ENCODE measurements at places on chromosomes 13 and 19. TPM values are rescaled to one million over a fixed set of nuclear protein-coding genes. Genes with fewer than 3 reads are reported as not detected.

GRCh38 chr13:87923753-87924152, 252.6 kb downstream of the SLITRK5 start:
- DNase-seq: no peak

DNA sequence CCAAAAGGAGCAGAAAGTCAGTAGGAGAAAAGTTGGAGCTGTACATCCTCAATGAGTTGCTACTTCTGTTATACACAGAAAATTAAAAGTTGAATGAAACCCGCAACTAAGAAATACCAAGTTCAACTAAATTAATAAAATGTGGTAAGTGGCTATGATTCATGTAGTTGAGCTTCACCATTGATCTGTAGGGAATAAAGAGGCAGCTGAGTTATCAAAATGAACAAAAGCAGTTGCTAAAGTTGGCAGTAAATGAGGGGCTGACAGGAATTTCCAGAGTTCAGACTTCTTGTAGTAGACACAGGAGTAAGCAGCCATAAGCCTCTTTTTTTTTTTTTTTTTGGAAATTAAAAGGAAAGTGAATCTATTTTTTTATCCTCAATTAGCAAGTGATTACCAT, 234.6 kb downstream of the POSTN start:
- no peak for DNase-seq

DNA sequence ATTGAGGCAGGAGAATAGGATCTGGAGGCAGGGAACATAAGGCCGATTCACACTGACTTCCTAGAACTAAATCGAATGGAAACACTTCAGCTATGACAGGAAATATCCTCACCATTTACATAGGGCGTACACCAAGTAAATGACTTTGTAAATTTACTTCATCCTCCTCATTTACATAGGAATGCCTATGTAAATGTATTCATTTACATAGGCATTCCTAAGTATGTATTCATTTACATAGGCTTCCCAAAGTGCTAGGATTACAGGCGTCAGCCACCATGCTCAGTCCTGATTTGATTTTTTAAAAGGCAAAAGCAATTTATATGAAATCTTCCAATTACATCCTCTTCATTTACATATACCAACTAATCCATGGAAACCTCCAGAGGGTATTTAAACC, 133.1 kb upstream of the RFC3 start:
- DNase-seq: no peak

DNA sequence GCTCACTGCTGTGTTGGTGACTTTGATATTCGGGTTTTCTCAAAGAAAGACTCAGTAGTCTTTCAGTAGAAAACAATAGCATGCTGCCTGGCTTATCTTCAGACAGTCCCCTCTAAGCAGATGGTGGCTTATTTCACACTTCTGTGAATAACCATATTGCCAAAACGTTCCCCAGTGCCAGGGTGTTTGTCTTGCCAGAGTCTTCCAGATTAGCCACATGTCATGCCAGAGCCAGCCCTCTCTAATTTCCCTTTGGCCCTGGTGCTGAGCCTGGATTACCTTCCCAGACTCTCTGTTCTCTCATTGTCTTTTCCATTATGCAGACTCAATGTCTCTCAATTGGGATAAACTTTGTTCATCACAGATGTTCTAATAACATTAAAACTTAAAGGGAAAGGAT, 488.0 kb upstream of the ATXN8OS start:
- no peak for DNase-seq

- DNase-seq: peak; percentile 100
Measured at GRCh38 chr19:44587963-44588770, 25.2 kb upstream of the IGSF23 start.

DNA sequence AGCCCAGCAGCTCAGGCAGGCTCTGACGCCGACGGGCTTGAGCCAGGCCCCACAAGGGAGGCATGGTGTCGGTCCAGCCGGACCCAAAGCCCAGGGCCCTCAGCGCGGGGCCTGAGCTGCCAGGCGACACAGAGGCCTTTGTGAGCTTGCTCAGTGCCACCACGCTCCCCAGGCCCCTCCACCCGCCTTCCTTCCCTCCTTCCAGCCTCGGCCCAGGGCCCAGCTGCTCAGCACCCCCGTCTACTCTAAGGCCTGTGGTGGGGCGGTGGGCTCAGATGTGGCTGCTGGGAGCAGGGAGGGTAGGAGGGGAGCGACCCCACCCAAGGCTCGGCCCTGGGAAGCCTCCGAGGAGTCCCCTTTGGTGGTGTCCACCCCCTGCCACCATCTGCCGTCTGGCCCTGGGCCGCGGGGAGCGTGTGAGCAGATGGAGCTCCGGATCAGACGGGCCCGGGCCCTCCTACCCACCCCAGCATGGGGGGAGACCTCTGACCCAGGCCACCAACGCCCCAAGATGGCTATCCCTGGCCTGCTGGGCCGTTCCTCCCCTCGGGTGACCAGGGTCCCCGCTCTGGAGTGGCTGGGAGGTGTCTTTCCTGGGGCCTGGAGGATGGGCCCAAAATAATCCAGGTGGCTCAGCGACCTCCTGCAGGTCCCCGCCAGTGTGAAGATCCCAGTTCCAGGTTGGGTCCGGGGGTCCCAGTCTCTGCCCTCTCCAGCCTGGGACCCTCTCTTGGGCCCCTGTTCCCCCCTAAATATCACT, 7.8 kb downstream of the ZBTB7A start:
- DNase-seq: no peak

DNA sequence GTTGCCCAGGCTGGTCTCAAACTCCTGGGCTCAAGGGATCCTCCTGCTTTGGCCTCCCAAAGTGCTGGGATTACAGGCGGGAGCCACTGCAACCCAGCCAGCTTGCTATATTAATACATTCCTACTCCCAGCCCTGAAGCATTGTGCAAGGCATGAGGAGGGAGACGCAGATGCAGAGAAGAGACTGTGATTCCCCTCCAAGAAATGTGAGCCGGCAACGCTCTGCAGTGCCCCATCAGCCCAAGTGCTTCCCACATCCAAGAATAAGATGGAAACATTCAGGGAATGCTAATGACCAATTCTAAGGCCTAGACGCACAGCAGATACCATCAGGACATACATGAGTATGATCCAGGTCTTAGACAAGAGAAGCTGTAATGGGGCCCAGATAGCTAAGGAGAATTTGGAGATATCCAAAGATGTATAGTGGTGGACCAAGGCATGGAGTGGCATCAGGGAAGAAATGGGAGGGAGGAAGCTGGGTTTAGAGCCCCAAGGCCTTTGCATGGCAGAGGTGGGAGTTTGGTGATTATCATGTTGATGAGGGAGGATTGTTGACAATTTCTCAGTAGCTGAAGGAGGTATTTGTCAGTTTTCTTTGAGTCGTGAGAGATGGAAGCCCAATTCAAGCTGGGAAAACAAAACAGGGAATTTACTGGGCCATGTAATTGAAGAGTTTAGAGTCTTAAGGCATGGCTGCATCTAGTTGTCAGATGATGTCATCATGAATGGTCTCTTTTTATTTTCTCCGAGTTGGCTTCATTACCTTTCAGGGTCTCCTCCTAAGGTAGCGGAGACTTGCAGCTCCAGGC, 2.9 kb downstream of the PPM1N start:
- no peak for DNase-seq

DNA sequence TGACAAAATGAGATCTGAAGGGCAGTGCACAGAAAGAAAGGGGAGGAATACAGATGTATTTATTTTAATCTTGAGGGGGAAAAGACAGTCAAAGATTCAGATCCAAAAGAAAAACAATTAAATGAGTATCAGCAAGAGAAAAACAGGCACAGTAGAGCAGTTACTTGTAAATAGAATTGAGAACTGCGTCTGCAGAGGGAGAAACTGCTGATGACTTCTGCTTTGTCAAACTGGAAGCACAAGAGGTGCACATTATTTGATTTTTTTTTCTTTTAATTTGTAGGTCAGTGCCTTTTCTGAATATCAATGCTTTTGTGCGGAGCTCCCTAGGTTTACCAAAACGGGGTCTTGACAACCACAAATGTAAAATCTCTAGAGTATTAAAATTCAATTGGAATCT, 37.3 kb downstream of the EFNB2 start:
- no peak for DNase-seq

The FFAR3 gene
- total RNA-seq: not detected

The YJEFN3 gene
- total RNA-seq: 0.12 TPM

GRCh38 chr19:51724543-51724942, 752 bp upstream of the HAS1 start:
- DNase-seq: no peak

GRCh38 chr19:28710278-28710677, 502.7 kb downstream of the UQCRFS1 start:
- peak; percentile 50 for DNase-seq

The SBK3 gene
- not detected for total RNA-seq

The CEACAM19 gene
- total RNA-seq: 1.2 TPM

DNA sequence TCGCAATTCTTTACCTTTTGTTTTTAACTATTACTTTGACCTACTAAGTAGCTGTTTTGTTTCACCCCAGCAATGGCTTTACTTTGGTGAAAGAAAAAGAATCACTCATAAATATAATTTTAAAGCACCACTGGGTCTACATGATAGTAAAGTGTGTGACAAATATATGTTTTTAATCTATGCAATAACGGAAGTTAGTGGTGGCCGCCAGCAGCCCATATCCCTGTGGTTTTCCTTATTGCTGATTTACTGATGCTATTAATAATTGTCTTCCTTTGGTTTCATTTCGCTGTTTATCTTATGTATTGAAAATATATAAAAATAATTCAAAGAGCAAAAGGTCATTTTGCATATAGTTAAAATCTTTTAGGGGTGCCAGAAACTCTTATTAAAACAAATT, 491.3 kb downstream of the DIAPH3 start:
- DNase-seq: no peak

The KANK3 gene
- total RNA-seq: 0.74 TPM

Data from M059J (cell line).